ENCODE measurements at places on chromosomes 5 and 9.
A peak's percentile ranks its signal among the peaks of the same experiment; 100 is the strongest.

DNA sequence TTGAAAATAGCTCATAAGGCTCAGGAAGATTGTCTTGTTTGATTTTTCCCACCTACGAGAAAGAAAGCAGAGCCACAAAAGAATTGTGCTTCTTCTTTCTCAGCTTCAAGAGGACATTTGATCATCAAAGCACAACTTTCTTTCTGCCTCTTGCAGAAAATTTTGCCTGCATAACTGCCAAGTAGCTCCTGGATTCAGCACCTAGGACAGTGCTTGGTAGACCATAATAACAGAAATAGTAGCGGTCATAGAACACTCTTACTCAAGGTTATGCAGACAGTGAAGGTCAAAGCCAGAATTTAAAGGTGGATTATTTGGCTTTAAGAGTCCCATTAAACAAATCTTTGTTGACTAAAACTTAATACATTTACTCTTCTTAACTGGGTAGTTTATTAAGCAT, 594.7 kb upstream of the CCNG1 start:
- DNase-seq = no peak

DNA sequence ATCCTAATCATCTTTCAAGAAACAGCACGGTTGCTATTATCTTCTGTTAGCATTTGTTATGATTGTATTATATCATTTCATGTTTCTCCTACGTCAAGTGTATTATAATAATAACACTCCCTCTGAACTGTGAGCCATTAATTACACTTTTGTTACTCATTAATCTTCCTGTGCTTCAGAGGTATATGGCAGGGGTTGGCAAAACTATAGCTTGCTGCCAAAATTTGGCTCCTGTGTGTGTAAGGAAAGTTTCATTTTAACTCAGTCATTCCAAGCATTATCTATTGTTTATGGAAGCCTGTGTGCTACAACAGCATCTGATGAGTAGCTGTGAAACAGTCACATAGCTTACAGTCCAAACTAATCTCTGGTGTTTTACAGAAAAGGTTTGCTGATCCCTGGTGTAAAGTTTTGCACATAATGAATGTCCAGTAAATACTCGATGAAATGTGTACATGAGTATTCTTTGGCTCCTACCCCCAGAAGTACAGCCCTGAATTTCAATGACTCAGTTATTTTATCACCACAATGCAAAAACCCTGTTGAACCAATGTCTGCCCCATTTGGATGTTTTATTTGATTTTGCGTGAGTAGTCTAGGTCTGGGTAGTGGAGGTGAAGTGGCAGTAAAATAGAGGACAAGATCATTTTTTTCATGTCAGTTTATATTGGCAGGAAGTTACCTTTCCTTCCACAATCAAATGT, 648.2 kb downstream of the MAT2B start:
- DNase-seq = no peak

GRCh38 chr5:164741376-164741775, 1236.0 kb downstream of the MAT2B start:
- DNase-seq = no peak

GRCh38 chr9:83526901-83527300, 11.3 kb downstream of the FRMD3 start:
- no peak for DNase-seq

DNA sequence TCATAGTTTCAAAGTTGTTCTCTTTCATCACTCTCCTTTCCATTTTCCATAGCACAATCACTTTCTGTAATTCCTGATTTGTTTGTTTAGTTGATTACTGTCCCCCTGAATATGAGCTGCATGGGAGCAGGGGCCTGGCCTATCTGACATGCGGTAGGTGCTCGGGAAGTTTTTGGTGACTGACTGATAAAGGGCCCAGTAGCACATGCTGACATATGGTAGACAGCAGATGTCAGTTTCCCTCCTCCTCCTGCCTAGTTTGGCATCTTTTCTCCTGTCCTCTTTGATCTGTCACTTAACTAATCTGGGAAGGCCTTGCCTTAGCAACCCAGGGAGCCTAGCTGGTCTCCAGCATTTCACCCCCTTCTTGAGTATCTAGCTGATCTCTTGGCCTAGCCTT, 14.4 kb downstream of the GALNT12 start:
- DNase-seq = peak; percentile 39

DNA sequence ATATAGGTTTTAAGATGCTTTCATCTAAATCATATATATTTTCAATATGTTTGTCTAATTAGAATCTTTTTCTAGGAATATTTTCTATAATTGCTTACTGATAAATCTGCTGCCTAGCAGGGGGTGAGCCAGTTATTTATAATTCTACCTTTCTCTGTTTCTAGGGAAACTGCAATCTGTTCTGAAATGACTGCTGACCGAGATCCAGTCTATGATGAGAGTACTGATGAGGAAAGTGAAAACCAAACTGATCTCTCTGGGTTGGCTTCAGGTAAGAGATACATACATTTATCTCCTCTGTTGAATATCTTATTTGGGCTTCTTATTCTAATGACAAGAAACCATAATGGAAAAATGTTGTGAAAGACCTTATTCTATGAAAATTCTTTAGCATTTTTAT, 127.3 kb downstream of the XRCC4 start:
- no peak for DNase-seq

GRCh38 chr5:10335711-10336470, 17.6 kb upstream of the MARCHF6 start:
- no peak for DNase-seq

DNA sequence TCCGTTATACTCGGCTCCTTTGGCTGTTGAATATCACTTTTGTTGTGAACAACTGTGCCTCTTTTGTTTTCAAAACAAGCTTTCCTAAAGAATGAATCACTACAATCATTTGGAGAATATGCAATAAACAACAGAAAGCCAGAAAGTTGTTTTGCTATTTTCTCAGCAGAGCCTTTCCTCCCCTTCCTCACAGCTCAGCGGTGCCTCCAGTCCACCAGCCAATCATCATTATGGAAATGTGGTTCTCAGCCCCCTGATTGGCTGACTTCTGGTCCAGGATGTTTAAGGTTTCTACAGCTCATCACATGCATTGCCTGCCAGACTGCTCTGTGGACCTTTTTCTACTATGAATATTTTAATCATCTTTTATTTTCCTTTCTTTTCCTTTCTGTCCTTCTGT, 9.1 kb upstream of the ZNF608 start:
- peak; percentile 68 for DNase-seq

- DNase-seq = no peak
Observed at GRCh38 chr9:97382099-97382718, 29.7 kb upstream of the TDRD7 start.

DNA sequence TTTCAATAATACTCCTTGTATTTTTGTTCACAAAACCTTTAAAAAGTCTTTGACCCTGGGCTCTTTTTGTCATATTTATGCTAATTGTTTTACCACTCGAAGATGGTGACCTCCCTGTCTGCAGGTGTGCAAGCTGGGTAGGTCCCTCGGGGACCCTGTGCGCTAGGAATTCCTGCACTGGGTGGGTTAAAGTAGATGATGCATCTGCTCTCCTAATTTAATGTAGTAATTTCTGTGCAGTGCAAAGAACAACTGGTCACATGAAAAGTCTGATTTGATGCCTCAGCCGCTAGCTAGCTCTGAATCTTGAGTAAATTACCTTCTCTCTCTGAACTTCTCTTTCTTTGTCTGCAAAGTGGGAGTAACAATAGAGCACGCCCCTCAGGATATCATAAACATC, 139.1 kb upstream of the OTULINL start:
- no peak for DNase-seq

GRCh38 chr9:107681988-107682387, 192.4 kb upstream of the KLF4 start:
- DNase-seq = no peak

- no peak for DNase-seq
Observed at GRCh38 chr9:134959126-134959970, 41.6 kb upstream of the FCN1 start.

Data from K562 (cell line).